ENCODE measurements at places on chromosomes 4 and X.

DNA sequence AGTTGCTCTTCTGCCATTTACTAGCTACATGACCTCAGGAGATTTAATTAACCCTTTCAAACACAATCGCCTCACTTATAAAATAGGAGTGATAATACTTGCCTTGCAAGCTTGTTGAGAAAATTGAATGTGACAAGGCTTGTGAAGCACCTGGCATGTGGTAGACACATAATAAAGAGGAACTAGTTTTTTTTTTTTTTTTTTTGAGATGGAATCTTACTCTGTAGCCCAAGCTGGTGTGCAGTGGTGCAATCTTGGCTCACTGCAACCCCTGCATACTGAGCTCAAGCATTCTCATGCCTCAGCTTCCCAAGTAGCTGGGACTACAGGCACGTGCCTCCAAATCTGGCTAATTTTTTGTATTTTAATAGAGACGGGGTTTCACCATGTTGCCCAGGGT is 73.7 kb upstream of the STIM2 start:
- no peak for DNase-seq

DNA sequence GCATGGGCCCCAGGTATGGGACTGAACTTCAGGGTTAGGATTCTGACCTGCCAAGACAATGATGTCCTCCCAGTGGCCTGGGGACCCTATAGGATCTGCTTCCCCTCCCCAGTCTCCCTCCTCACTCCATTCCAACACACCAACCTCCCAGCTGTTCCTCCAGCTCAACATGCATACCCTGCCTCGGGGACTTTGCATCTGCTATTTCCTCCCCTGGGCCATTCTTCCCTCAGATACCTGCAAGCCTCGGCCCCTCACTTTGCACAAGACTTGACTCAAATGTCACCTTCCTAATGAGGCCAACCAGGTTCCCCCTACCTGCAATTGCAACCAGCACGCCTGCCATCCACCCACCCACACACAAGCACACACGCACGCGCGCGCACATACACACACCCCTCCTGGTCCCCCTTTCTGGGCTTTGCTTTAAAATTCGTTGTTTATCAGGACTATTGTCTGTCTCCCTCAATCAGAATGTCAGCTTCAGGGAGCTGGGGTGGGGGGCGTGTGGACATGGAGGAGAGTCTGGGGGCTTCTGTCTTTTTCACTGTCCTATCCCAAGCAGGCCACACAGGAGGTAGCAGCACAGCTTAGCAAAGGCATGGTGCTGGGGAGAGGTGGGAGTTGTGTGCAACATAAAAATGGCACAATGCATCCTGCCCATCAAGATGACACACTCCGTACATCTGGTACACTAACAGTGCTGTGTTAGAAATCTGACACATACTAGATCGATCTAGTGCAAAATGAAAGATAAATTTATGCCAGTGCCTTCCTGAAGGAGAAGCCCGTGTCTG is 20.6 kb upstream of the PPP2R2C start:
- no peak for DNase-seq

DNA sequence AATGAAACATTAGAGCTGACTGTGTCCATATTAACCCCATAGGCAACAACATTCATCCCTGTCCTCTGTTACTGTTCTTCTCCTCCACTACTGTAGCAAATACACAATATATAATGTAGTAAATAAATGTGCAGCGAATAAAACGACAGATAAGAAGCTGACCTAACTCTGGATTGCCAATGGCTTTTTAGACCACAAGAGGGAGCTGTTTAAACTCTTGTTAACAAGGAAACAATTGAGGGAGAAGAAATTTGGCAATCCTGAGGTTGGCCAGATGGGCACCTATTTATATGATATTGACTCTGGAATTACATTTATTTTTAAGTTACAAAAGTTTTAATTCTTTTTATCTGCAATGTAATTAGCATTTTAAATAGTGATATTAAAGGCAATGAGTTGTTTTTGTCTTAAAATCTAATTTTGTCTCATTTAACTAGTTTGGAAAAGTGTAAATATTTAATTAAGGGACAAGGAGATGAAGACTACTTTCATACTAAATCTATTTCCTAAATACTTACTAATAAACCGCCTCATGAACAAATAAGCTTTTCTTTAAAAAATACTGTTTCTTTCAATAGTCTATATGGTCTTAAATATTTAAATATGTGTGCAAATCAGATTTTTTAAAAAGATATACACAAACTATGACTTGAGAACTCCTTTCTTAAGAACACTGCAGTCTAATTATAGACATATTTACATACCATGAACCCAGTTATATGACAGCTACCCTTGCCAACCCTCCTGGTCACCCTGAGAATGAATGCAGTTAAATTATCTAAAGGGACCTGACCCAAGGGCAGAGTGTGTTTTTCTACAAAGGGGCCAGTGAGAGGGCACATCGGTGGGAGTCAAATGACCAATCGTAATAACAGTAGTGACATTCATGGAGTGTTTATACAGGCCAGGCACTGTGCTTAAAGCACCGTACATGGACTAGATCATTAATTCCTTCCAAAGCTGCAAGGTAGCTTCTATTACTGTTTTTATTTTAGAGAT is 52.9 kb upstream of the HPF1 start:
- DNase-seq: peak; percentile 27

GRCh38 chr4:112840061-112840460 is 203.1 kb downstream of the LARP7 start:
- peak; percentile 19 for DNase-seq
